Erythroblast (primary cell): ENCODE measurements at places on chromosomes 5 and 9.

- DNase-seq = no peak
Observed at GRCh38 chr5:15695215-15695731, 195.3 kb downstream of the FBXL7 start.

- DNase-seq = no peak
Observed at GRCh38 chr5:108148715-108149139, 233.2 kb downstream of the FBXL17 start.

- no peak for DNase-seq
Observed at GRCh38 chr5:151083081-151083676, 2.3 kb upstream of the TNIP1 start.

- DNase-seq = no peak
Observed at GRCh38 chr5:13566871-13567339, 377.6 kb downstream of the DNAH5 start.

DNA sequence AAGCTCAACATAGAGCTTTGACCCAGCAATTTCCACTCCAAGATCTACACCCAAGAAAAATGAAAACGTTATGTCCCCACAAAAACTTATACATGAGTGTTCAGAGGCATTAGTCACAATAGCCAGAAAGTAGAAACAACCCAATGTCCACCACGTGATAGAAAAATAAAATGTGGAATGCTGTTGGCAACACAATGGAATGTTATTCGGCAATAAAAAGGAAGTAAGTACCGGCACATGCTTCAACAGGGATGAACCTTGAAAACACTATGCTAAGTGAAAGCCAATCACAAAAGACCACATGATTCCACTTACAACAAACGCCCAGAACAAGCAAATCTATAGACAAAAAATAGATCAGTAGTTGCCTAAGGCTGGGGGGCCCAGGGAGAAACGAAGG lies 6.0 kb downstream of the UBQLN1 start:
- no peak for DNase-seq

DNA sequence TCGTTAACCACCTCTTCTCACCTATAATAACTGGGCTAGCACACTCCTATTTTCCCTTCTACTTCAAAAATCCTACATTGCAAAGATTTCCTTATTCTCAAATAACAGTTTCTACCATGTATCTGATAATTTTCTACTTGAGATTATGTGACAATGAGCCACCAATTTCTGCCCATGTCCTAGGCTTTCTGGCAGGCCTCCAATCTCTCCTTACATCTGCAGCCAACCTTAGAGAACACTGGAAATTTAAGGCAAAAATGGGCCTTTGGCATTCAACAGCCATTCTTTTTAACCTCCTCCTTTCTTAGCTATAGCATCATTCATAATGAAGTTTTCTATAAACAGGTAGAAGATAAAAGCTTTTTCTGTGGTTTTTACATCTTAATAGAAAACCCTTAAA lies 225.1 kb downstream of the ARRDC3 start:
- no peak for DNase-seq

DNA sequence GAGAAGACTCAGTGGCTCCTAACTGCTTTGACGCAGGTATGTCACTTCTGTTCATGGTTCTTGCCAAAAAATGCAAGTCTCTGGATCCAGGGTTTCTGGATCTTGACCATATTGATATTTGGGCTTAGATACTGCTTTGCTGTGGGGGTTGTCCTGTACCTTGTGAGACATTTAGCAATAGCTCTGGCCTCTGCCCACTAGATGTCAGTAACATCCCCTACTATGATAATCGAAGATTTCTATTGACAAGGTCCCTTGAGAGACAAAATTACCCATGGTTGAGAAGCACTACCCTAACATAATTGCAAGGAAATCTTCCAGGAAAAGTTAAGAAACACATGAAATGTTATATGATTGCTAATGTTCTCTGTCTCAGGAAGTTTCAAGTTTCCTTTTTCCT lies 285.4 kb downstream of the TMEM232 start:
- DNase-seq = peak; percentile 13

GRCh38 chr9:120299785-120300184 lies 280.2 kb downstream of the CDK5RAP2 start:
- no peak for DNase-seq

DNA sequence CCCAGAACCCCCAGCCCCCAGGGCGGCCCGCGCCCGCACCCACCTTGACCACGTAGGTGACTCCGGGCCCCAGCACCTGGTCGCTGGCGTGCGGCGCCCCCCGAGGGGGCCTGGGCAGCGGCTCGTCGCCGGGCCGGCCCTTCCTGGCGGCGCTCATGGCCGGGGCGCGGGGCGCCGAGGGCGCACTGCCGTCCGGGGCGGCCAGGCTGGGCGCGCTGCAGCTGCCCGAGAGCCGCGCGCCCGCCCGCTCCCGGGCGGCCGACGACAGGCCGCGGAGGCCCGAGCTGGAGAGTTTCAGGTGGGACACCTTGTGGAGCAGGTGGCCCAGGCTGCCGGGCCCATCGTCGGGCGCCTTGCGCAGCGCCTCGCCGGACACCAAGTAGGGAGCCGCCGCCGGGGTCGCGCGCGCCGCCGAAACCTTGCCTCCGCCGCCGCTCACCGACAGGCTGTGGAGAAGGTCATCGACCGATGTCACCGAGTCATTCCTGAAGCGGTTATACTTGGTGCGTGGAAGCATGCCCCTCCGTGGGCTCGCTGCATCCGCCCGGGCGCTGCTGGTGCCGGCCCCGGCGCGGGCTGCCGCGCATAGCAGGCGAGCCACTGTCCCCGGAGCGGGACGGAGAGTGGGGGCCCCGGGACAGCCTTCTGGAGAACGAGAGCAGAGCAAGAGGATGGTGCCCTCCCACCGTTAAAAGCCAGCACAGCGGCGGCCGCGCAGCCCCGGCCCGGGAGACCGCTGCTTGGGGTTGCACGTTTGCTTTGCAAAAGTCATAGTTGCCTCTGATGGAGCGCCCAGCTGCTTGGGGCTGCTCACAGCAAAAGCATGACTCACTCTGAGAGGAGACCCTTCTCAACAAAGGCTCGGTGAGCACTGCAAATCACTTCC lies at the start of gene SHC3:
Gene SHC3, minus strand, starts transcription at position 875 of the 886 bp plus-strand sequence. Its CDS starts 358 bp downstream, at position 517.
- no peak for DNase-seq

- no peak for DNase-seq
Observed at GRCh38 chr5:97476852-97477534, 293.9 kb upstream of the RIOK2 start.

- no peak for DNase-seq
Observed at GRCh38 chr5:11390291-11390767, 513.9 kb downstream of the CTNND2 start.

GRCh38 chr5:95836544-95836943 lies 14.0 kb upstream of the GLRX start:
- DNase-seq = no peak

GRCh38 chr5:14928661-14929060 lies 57.1 kb upstream of the ANKH start:
- no peak for DNase-seq
